ENCODE measurements at places on chromosomes 2 and 18. TPM values are rescaled to one million over a fixed set of nuclear protein-coding genes. Genes with fewer than 3 reads are reported as not detected.

KCNG2 gene
- polyA plus RNA-seq = not detected

PSTPIP2 gene
- 27.7 TPM for polyA plus RNA-seq

STARD6 gene
- not detected for polyA plus RNA-seq

SERPINE2 gene
- 18.7 TPM for polyA plus RNA-seq

CFC1 gene
- not detected for polyA plus RNA-seq

C1QL2 gene
- polyA plus RNA-seq = not detected

TXNDC2 gene
- not detected for polyA plus RNA-seq

MOCOS gene
- polyA plus RNA-seq = not detected

TBR1 gene
- polyA plus RNA-seq = not detected

CPO gene
- not detected for polyA plus RNA-seq

TMEM37 gene
- not detected for polyA plus RNA-seq

SKA1 gene
- polyA plus RNA-seq = 1.2 TPM

GREB1L gene
- polyA plus RNA-seq = not detected

GALNT14 gene
- polyA plus RNA-seq = not detected

CNGA3 gene
- polyA plus RNA-seq = not detected

UGT1A4 gene
- polyA plus RNA-seq = not detected

MYOM1 gene
- 0.72 TPM for polyA plus RNA-seq

STPG4 gene
- 0.24 TPM for polyA plus RNA-seq

FLACC1 gene
- 0.46 TPM for polyA plus RNA-seq

CPS1 gene
- not detected for polyA plus RNA-seq

APOB gene
- polyA plus RNA-seq = not detected

DSC3 gene
- polyA plus RNA-seq = not detected

SDC1 gene
- not detected for polyA plus RNA-seq

TEX44 gene
- not detected for polyA plus RNA-seq

CD226 gene
- polyA plus RNA-seq = 102 TPM

ARHGAP25 gene
- polyA plus RNA-seq = 107 TPM

FSIP2 gene
- polyA plus RNA-seq = not detected

HOXD4 gene
- not detected for polyA plus RNA-seq

DSC2 gene
- not detected for polyA plus RNA-seq

ANTXR1 gene
- not detected for polyA plus RNA-seq

PGAP1 gene
- polyA plus RNA-seq = 0.62 TPM

LIMS3 gene
- 1.1 TPM for polyA plus RNA-seq

EML6 gene
- not detected for polyA plus RNA-seq

DOK6 gene
- 0.30 TPM for polyA plus RNA-seq

UGT1A3 gene
- not detected for polyA plus RNA-seq

COX7A2L gene
- 172 TPM for polyA plus RNA-seq

NEB gene
- polyA plus RNA-seq = not detected

B3GNT7 gene
- 8.9 TPM for polyA plus RNA-seq

TAF4B gene
- polyA plus RNA-seq = 2.4 TPM

MC2R gene
- polyA plus RNA-seq = not detected

TLK1 gene
- polyA plus RNA-seq = 26.2 TPM

Measured in immature natural killer cell (primary cell).